GM18507 (cell line): ENCODE measurements at places on chromosomes 13 and 19.

GRCh38 chr13:63690672-63691071 is 2275.0 kb upstream of the PCDH20 start:
- no peak for DNase-seq

GRCh38 chr13:30870049-30870884 is 35.8 kb upstream of the MEDAG start:
- no peak for DNase-seq

DNA sequence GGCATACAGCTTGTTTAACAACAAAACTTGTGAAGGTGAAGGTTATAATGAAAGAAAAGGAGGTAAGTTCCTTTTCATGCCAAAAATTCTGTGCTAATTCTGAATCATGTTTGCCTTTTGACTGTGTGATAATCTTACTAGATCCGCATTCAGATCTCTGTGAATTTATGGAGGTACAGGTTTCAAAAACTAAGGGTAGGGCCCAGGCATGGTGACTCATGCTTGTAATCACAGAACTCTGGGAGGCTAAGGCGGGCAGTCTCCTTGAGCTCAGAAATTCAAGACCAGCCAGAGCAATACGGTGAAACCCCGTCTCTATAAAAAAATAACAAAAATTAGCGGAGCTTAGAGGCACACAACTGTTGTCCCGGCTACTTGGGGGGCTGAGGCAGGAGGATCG is 45.9 kb downstream of the PCDH9 start:
- DNase-seq, result no peak

DNA sequence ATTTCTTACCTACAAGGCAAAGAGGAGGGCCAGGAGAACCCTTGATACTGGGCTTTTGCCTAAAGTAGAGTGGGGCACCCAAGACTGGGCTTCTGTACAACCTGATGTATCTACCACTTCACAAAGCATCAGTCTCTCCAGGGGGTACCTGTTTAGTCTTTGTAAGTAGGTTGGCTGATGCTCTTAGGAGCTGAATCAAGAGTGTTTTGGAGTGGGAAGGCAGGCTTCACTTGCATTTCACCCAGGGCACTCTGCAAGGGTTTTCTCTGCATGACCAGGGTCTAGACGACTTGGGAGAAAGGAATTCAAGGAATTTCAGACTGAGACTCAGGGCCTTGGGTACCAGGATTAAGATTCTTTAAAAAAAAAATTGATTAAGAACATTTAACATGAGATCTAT is 361.5 kb downstream of the RFC3 start:
- no peak for DNase-seq

GRCh38 chr13:42807866-42808265 is 26.5 kb downstream of the FAM216B start:
- DNase-seq, result no peak

GRCh38 chr13:29654384-29654783 is 58.9 kb upstream of the SLC7A1 start:
- DNase-seq, result no peak

- no peak for DNase-seq
These were observed 136.4 kb downstream of the URI1 start for GRCh38 chr19:30078381-30078910.

DNA sequence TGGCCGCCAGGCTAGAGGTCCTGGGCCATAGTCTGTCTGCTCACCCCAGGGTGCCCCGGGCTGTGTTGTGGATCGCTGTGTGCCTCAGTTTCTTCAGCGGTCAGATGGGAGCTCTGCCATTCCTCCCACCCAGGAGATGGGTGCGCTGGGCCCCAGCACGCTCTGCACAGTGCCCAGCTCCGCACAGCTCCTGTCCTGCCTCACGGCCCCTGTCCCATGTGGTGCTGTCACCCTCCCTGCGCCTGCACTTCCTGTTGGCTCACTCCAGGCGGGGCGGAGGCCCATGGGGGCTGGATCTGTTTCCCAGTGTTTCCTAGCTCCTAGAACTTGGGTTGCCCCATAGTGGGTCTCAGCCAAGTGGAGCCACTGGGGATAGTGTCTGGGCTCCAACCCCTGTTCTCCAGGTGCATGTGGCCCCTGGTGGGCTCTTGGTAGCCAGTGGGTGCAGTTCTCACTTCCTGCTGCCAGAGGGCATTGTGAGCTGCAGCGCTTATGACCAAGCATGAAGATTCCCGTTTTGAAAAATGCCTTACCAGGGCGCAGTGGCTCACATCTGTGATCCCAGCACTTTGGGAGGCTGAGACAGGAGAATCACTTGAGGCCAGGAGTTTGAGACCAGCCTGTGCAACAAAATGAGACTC is 69.8 kb downstream of the KDM4B start:
- no peak for DNase-seq

DNA sequence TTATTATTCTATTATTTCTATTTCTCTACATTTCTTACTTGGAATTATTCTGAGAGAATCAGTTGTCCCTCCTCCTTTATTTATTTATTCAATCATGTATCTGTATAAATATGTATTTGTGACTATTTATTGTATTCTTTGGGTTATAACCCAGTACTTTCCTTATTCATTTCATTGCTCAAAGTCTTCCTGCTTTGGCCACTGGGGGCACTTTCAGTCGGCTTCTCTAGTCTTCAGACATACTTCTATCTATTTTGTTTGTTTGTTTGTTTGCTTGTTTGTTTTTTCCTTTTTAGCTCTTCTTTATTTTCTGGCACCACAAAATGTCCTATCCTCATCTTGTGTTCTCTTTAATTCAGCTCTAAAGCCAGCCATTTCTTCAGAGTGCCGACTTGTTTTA is 260.4 kb downstream of the NALCN start:
- DNase-seq, result no peak

- no peak for DNase-seq
These were observed 1323.6 kb upstream of the PRR20A start for GRCh38 chr13:55816976-55817601.

DNA sequence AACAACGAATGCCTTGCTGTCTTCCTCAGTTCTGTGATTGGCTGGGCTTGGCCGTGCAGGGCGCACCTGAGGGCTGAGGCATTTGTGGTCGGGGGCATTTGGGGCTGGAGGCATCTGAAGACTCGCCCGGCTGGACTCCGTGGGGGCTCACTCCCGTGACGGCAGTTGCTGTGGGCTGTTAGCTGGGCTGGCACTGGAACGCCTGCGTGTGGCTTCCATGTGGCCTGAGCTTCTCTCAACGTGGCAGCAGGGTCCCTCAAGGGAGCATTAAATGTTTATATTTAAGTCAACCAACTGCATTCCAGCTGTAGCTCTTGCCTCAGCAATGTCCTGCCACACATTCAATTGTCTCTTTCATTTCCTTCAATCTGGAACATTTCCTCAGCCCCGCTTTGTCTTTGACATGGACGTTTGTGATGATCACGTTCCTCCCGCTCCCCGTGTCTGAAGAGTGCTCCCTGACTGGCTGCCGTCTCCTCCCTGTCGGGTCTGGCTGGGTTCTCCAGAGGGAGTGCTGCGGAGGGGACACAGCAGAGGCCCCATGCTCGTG is 21.0 kb downstream of the CCDC8 start:
- DNase-seq, result no peak

- no peak for DNase-seq
These were observed 54.6 kb downstream of the LACC1 start for GRCh38 chr13:43934273-43934672.

GRCh38 chr19:17761148-17761547 is 9.9 kb downstream of the FCHO1 start:
- DNase-seq, result no peak

- DNase-seq, result no peak
These were observed 233.6 kb downstream of the PCDH9 start for GRCh38 chr13:66996503-66996902.

- DNase-seq, result no peak
These were observed 17.0 kb upstream of the KCNN1 start for GRCh38 chr19:17949956-17950309.

GRCh38 chr13:92175330-92175729 is 776.9 kb downstream of the GPC5 start:
- DNase-seq, result no peak

DNA sequence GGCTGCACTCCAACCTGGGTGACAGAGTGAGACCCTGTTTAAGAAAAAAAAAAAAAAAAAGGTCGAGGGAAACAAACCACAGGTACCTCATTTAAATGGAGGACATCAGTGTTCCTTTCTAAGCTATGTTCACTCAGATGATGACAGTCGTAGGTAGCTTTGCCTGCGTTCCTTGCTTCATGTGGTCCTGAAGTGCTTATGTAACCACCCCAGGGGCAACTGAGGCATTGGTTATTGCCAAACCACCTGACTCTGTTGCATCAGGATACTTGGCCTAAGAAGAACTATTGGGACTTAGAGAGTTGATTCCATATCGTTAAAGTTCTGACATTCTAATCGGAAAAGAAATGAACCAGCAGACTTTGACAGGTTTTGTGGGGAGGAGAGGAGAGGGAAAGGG is 51.7 kb downstream of the SPATA13 start:
- no peak for DNase-seq

GRCh38 chr19:50377051-50377461 is 799 bp downstream of the NR1H2 start:
- no peak for DNase-seq

DNA sequence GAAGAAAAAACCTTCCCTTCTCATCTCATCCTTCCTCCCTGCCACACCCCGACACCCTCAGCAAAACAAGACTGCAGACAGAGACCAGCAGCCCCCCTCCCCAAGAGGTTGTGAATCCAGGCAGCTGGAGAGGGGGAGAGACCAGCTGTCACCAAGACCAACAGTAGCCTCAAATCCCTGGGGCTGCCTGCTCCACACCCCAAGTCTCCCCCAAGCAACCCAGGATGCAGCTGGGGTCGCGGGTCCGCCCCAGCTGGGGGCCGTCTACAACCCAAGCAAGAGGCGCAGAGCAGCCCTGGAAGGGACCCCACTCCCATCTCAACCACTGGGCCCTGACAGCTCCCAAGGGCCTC is 7.1 kb downstream of the KLF16 start:
- no peak for DNase-seq

GRCh38 chr13:106533101-106533942 is 2.1 kb downstream of the EFNB2 start:
- no peak for DNase-seq

GRCh38 chr19:40191836-40192646 is 815 bp downstream of the MAP3K10 start:
- DNase-seq, result no peak

- DNase-seq, result no peak
These were observed 716 bp upstream of the MAP2K2 start for GRCh38 chr19:4124638-4125037.

GRCh38 chr13:106241974-106242953 is 293.2 kb downstream of the EFNB2 start:
- no peak for DNase-seq

- no peak for DNase-seq
These were observed 145.6 kb upstream of the KLHL1 start for GRCh38 chr13:70253834-70254233.

DNA sequence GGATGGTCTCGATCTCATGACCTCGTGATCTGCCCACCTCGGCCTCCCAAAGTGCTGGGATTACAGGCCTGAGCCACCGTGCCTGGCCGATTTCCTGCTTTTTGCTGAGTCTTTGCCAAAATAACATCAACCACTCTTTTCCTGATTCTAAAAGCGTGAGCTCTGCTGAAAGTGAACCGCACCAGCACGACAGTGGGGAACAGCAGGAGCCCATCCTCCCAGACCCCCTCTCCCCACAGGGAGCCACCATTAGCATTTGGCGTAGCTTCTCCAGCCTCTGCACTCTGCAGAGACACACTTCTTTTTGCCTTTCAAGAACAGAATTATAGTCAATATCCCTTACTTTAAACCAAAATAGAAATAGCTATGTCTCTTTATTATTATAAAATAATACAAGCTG is 41.3 kb downstream of the MYH14 start:
- DNase-seq, result no peak
